ENCODE measurements at places on chromosomes 2 and 18.

- DNase-seq = no peak
Observed at GRCh38 chr2:127201452-127201851, 18.6 kb downstream of the CYP27C1 start.

- DNase-seq = no peak
Observed at GRCh38 chr2:157684940-157685466, 56.3 kb upstream of the ACVR1C start.

DNA sequence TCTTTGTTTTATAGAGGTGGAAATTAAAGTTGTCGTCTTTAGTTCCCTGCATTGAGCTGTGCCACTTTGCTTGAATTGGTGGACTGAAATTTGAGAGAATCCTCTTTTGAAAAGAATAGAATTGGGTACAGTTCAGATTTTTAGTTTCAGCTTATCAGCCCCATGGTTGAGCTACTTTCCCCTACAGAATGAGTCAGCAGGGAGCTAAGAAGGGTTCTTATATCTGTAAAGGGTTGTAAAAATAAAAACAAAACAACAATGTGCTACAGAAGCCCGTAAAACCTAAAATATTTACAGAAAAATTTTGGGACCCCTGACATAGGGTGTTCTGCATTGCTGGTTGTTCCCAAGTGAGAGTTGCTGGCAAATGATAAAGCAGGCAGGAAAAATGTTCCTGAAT, 12.6 kb downstream of the SLC20A1 start:
- no peak for DNase-seq

GRCh38 chr2:201182650-201183364, at the start of gene CASP10:
Gene CASP10, plus strand, starts transcription at chr2:201183141. Its CDS starts 2,637 bp downstream, at chr2:201185778.
- no peak for DNase-seq

- no peak for DNase-seq
Observed at GRCh38 chr2:32752952-32753351, 125.1 kb downstream of the TTC27 start.
